ENCODE measurements at places on chromosomes 2 and 18.

- DNase-seq, result no peak
Measured at GRCh38 chr2:225274751-225275150, 124.8 kb upstream of the NYAP2 start.

- DNase-seq, result no peak
Measured at GRCh38 chr2:144671695-144672455, 152.0 kb upstream of the ZEB2 start.

GRCh38 chr2:25227576-25227975, 59.2 kb upstream of the POMC start:
- no peak for DNase-seq

DNA sequence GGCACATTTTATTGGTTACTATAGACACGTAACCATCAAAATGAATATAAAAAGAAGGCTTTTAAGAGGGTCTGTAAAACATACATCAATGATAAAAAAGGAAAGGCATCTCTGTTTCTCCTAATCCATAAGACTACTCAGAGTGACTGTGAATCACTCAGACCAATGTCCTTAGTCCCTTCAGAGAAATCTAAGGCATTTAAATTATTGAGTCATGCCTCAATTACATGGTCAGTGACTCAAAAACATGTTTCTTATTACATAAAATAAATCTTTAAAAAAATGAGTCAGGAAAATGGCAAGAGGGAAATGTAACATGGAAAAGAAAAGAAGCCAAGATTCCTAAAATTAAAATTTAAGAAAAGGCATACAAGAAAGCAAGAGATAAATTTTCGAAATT, 146.6 kb downstream of the ERBB4 start:
- DNase-seq, result no peak

GRCh38 chr2:4914551-4914950, 777.6 kb upstream of the SOX11 start:
- no peak for DNase-seq

- no peak for DNase-seq
Measured at GRCh38 chr2:38010995-38011394, 65.0 kb downstream of the CYP1B1 start.

DNA sequence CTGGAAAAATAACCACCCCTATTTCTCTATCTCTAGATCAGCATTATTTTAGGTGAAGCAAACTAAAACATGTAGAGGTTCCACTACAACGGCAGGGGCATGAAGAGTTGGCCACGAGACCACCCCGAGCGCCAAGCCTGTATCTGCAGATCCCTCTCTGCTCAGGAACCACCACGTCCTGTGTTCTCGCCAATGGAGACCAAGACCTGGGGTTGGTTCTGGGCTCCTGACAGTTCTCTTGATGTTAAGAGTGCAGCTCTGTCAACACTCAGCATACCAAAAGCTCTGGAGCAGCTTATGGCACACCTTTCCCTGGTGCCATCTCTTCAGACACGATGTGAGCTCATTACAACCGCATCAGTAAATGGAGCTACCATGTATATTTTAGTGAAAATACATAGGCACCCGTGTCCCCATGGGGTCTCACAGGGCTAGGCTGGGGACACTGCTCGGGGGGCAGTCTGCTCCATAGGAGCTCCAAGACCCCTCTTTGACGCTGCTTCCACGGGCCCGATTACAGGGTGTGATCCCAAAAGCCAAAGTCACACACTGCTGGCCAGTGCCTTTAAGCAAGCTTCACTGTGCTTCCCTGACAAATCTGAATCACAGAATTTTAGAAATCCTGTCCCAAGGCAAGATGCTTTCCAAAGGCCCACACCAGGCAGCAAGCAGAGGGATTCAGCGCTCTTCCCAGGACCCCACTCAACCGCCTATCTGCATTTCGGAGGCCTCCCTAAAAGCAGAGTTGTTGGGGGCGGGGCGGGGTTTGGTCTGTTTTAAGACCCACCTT, 72.2 kb downstream of the EMILIN2 start:
- DNase-seq, result no peak

- DNase-seq, result no peak
Measured at GRCh38 chr2:36561237-36561944, 36.6 kb downstream of the FEZ2 start.

- DNase-seq, result no peak
Measured at GRCh38 chr2:224416656-224417360, 14.9 kb upstream of the FAM124B start.

GRCh38 chr2:146661473-146662096, 1183.2 kb upstream of the ACVR2A start:
- no peak for DNase-seq

DNA sequence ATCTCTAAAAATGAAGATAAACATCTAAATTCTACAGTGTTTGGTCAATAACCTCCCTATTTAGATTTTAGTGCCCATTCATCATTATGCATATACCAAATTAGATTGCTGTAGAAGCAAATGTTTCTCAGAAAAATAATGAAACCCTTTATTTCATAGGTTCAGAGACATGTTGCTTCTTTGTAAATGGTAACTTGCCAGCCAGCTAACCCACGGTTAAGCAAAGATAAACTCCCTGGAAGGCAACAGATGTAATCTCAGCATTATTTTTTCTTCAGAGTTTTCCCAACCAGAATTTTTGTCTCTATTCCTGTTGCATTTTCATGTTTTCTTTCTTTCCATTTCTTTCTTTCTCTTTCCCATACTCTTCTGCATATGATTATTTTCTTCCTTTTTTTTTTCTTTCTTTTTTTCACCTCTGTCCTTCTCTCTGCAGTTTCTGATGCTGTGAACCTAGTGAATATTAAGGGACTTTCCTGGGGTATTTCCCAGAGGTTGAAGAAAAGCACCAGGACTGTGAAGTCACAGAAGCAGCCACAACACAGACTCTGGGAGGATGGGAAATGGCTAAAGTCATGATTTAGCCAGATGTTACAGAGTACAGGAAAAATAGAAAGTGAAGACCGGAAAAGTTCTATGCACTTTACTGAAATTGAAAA, 50.0 kb upstream of the DSG1 start:
- DNase-seq, result no peak

DNA sequence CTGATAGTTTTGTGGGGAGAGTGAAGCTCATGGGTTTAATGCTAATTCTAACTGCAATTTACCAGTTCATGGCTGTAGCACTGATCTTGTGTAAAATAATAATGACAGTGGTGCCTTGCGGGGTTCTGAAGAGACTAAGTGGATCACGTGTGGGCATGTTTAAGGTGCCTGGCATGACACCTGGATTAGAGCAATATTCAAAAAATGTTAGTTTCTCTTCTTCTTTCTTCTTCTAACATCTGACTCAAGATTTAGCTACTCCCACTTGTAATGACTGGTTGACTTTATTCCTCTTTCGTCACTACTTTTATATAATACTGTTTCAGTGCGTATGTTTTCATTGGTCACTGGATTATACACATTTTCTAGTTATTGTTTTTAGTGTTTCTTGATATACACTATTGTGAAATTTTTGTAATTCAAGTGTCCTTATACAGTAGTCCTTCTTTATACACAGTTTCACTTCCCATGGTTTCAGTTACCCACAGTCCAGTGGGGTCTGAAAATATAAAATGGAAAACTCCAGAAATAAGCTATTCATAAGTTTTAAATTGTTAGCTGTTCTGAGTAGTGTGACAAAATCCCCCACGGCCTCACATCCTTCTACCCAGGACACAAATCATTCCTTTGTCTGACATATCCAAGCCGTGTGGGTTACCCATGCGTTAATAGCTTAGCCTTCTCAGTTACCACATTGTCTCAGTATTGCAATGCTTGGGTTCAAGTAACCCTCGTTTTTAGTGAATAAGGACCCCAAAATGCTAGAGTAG, 662.2 kb upstream of the CNTNAP5 start:
- no peak for DNase-seq

DNA sequence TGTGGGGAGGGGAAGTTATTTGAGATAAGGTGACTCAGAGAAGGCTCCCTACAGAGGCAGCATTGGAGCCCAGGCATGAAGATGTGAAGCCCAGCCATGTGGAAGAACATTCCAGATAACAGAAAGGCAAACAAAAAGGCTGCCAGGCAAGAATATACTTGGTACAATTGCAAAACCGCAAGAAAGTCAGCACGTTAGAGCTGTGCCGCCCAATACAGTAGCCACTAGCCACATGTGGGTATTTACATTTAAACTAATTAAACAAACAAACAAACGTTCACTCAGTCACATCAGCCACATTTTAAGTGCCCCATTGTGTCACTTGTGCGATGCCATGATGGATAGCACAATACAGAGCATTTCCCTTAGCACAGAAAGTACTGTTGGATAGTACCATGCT, 179.6 kb downstream of the SATB2 start:
- DNase-seq, result no peak

DNA sequence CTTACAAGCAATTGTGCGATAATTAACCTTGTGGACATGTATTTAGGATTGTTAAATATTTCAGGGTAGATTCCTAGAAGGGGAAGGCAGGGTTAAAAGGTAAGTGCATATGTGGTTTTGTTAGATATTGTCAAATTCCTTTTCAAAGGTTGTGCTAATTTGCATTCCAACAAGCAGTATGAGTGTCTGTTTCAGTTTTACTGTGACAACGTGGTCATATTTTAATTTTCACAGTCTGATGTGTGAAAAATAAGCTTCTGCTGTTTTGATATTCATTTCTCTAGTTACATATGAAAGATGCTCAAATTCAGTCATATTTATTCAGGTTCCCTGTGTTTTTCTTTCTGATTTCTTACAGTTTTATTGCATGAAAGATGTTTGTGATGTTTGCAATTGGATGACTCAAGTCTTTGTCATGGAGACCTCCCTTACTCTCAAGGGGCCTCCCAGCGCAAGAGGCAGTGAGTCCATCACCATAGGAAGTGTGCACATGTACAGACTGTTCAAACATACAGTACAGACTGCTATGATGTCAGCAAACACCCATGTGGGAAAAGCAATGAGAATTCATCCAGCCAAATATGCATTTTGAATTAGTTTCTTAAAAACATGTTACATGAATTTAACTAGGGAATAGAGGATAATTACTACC, 310.8 kb downstream of the GALR1 start:
- DNase-seq, result no peak

DNA sequence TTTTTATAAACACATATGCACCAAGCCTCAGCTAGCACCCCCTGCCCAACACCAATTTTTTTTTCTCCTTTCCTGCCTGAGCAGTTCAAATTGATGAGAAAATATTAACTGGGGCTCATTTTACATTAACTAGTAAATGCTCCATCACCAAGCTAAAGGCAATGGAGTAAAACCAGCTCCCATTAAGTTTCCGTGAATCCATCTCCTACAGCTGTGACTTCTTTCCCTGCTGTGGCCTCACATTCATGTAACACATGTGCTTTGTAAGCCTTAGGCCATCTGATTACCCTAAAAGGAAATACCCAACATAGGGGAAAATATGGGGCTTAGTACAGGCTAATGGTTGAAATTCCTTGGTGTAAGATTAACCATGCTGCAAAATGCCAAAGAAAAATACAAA, 60.8 kb downstream of the DNER start:
- DNase-seq, result no peak

- DNase-seq, result no peak
Measured at GRCh38 chr2:149858901-149859634, 271.5 kb upstream of the MMADHC start.

GRCh38 chr18:59921384-59921891, 21.6 kb downstream of the PMAIP1 start:
- no peak for DNase-seq

Data from mesenteric fat pad (tissue), 1 donor.